ENCODE measurements at places on chromosomes 1 and 21. TPM values are rescaled to one million over a fixed set of nuclear protein-coding genes. Genes with fewer than 3 reads are reported as not detected.

GBP4 gene
- total RNA-seq, result 0.83 TPM

VWA1 gene
- 56.6 TPM for total RNA-seq

FCRL6 gene
- total RNA-seq, result not detected

NBPF20 gene
- 3.8 TPM for total RNA-seq

- H3K36me3 ChIP-seq, result no peaks in the 10 kb centered on the region
- H3K27ac ChIP-seq, result no peak overlapping the region
- H3K27me3 ChIP-seq, result peaks cover 15% of the 10 kb centered on the region
- no peak overlapping the region for H3K4me3 ChIP-seq
Observed at GRCh38 chr1:228845101-228845500, 109.8 kb downstream of the RHOU start.

- no peak overlapping the region for H3K27ac ChIP-seq
- H3K27me3 ChIP-seq, result no peaks in the 10 kb centered on the region
- DNase-seq, result no peak
Observed at GRCh38 chr1:26360807-26361604, 7.1 kb upstream of the CRYBG2 start.

PCAT6 gene
- 3.6 TPM for total RNA-seq

DNA sequence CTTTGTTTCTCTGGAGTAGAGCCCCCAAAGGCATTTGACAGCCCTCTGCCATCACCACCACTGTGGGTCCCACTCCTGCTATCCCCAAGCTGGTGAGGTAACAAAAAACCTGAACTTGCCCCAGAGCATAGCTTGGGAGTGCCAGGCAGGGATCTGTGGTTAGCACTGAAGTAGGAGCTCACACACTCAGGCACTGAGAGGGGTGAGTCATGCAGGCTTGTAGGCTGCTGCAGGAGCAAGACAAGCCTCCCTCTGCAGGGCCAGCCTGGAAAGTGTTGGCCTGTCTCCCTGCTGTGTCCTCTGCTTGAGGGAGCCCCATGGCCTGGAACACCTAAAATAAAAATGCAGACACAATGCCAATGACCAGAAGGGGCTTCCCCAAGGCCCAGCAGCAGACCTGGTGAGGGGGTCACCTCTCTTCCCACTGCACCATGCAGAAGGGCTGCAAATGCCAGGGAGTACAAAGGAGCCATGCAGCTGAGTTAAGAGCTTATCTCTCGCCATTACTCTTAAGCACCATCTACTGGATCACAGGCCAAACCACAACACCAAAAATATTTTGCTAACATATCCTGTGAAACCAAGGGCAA, 108.9 kb upstream of the POGK start:
- H3K27ac ChIP-seq, result no peak overlapping the region
- DNase-seq, result no peak
- H3K4me1 ChIP-seq, result no peaks in the 10 kb centered on the region
- H3K4me3 ChIP-seq, result no peak overlapping the region
- H3K36me3 ChIP-seq, result no peaks in the 10 kb centered on the region

IL10RB gene
- total RNA-seq, result 23.1 TPM

DNA sequence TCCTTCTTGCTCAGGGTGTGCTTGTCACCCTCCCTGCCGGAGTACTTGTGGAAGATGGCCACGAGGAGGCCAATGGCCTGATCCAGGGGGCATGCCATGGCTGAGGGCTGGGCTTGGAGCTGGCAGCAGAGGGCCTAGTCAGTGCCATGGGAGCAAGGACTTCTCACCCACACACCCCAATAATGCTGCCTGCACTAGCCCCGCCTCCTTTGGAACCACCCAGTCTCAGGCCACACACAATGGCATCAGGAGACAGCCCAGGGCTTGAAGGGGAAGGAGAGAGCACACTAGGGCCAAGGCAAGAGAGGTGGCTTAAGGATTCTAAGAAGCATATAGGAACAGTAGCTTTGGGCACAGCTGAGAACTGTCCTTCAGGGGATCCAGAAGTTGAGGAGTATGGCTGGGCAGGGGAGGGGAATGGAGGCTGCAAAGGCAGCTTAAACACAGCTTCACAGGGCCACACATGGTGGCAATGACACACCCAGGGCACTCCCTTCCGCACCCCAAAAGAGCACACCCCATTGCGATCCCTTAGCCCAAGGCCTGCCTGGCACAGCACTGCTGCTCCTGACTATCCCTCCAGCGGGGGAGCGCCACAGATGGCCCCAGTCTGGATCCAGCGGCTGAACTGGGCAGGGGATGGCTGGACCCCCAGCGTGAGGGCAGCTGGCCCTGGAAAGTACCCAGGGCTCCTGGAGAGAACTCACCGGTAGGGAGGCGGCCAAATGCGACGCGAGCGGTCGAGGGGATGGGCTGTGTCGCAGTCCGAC, at the start of gene S100A6:
S100A6 (minus strand) TSS at position 750 of the 770 bp plus-strand sequence; CDS start at position 98, 652 bp downstream.
- H3K36me3 ChIP-seq, result peaks cover 11% of the 10 kb centered on the region
- peak within 1 kb of the TSS; percentile 85 for H3K4me3 ChIP-seq
- H3K4me1 ChIP-seq, result peaks cover 68% of the 10 kb centered on the region
- peak; percentile 51 for DNase-seq
- H3K27ac ChIP-seq, result peak within 1 kb of the TSS; percentile 81

GRCh38 chr1:161382214-161383019, 14.7 kb upstream of the CFAP126 start:
- DNase-seq, result peak; percentile 78
- H3K27me3 ChIP-seq, result no peaks in the 10 kb centered on the region
- H3K4me3 ChIP-seq, result peak overlapping the region; percentile 28
- H3K36me3 ChIP-seq, result no peaks in the 10 kb centered on the region

BSDC1 gene
- 74.0 TPM for total RNA-seq

BARHL2 gene
- not detected for total RNA-seq

- no peaks in the 10 kb centered on the region for H3K4me1 ChIP-seq
- no peak for DNase-seq
- no peak overlapping the region for H3K4me3 ChIP-seq
- no peaks in the 10 kb centered on the region for H3K36me3 ChIP-seq
- H3K27ac ChIP-seq, result no peak overlapping the region
Observed at GRCh38 chr1:182193908-182194550, 132.5 kb upstream of the ZNF648 start.

RGS13 gene
- total RNA-seq, result not detected

- DNase-seq, result no peak
- no peak overlapping the region for H3K27ac ChIP-seq
- no peaks in the 10 kb centered on the region for H3K36me3 ChIP-seq
- no peak overlapping the region for H3K4me3 ChIP-seq
- H3K27me3 ChIP-seq, result no peaks in the 10 kb centered on the region
- no peaks in the 10 kb centered on the region for H3K4me1 ChIP-seq
Observed at GRCh38 chr1:45769261-45769932, 18.9 kb upstream of the IPP start.

DMRTA2 gene
- total RNA-seq, result not detected

GRCh38 chr1:201488830-201489589, 17.9 kb downstream of the CSRP1 start:
- no peaks in the 10 kb centered on the region for H3K36me3 ChIP-seq
- peak; percentile 92 for DNase-seq
- H3K4me3 ChIP-seq, result no peak overlapping the region
- peaks cover 43% of the 10 kb centered on the region for H3K4me1 ChIP-seq

- H3K27ac ChIP-seq, result peak overlapping the region; percentile 79
- H3K4me3 ChIP-seq, result peak overlapping the region; percentile 66
- H3K4me1 ChIP-seq, result peaks cover 30% of the 10 kb centered on the region
- H3K27me3 ChIP-seq, result no peaks in the 10 kb centered on the region
Observed at GRCh38 chr1:52552236-52552504, 722 bp downstream of the TUT4 start.

UBE2U gene
- total RNA-seq, result not detected

SNAP47 gene
- total RNA-seq, result 66.3 TPM

GRCh38 chr1:81613803-81614202, 186.9 kb upstream of the ADGRL2 start:
- H3K36me3 ChIP-seq, result no peaks in the 10 kb centered on the region
- H3K4me1 ChIP-seq, result no peaks in the 10 kb centered on the region
- H3K4me3 ChIP-seq, result no peak overlapping the region
- H3K27me3 ChIP-seq, result no peaks in the 10 kb centered on the region
- DNase-seq, result no peak

ID3 gene
- 10.4 TPM for total RNA-seq

GUCA2B gene
- total RNA-seq, result not detected

ZNF593 gene
- 55.9 TPM for total RNA-seq

GRCh38 chr21:45934085-45934484, 47.5 kb upstream of the COL6A1 start:
- H3K4me3 ChIP-seq, result no peak overlapping the region
- no peak overlapping the region for H3K27ac ChIP-seq
- no peaks in the 10 kb centered on the region for H3K36me3 ChIP-seq

All from PC-9 (cell line).